ENCODE measurements at places on chromosomes 3 and 15.

DNA sequence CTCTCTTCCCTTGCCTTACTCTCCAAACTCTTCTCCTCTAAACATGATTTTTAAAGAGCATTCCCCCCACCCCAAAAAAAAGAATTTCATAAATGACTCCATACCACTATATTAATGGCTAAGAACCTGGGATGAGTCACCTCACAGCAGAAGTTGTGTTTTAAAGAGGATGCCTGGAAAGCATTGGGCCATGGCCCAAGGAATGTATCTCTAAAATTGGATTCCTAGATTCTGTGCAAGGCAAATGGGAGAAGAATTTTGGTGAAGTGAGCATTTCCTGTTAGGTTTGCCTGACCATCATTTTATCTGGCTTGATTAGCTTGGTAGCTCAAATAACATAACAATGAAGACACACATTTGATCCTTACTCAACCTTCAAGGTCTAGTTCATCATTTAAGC lies 251.4 kb downstream of the NR1D2 start:
- H3K27ac ChIP-seq: no peak overlapping the region
- no peak overlapping the region for H3K4me3 ChIP-seq
- H3K27me3 ChIP-seq: peaks cover 10% of the 10 kb centered on the region
- no peak for DNase-seq
- H3K36me3 ChIP-seq: no peaks in the 10 kb centered on the region
- peaks cover 9% of the 10 kb centered on the region for H3K4me1 ChIP-seq

GRCh38 chr3:141346839-141347238 lies 21.5 kb upstream of the ZBTB38 start:
- DNase-seq: no peak
- no peaks in the 10 kb centered on the region for H3K27me3 ChIP-seq
- H3K4me3 ChIP-seq: no peak overlapping the region

- H3K36me3 ChIP-seq: no peaks in the 10 kb centered on the region
- no peak for DNase-seq
- no peak overlapping the region for H3K4me3 ChIP-seq
Measured at GRCh38 chr15:56839099-56839498, 79.3 kb upstream of the TCF12 start.

DNA sequence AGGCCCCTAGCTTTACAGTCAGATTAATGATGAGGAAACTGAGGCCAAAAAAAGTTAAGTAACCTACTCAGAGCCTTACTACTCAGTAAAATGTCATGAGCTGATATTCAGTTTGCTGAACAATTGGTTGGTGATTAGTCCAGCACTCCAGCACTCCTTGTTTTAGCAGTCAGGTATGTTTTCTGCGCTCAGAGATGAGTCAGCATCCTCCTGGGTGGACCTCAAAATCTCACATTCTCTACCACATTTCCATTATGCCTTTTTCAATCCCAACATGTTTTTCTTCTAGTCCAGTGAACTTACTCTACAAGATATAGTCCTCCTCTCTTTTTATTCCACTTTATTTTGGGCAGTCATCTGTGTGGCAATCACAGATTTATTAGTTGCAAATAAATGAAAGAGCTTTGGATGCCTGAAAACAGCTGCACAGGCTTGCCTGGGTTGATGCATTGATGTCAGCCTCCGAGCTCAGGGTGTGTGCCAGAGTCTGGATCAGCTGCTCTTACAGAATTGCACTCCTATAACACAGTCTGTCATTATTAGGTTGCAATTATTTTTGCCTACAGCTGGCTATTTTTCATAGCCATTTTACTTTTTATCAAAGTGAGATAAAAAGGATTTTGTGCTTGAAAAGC lies 133.2 kb downstream of the ARPP21 start:
- no peaks in the 10 kb centered on the region for H3K27me3 ChIP-seq
- H3K4me1 ChIP-seq: peaks cover 8% of the 10 kb centered on the region
- no peaks in the 10 kb centered on the region for H3K36me3 ChIP-seq
- no peak overlapping the region for H3K27ac ChIP-seq
- no peak overlapping the region for H3K4me3 ChIP-seq

DNA sequence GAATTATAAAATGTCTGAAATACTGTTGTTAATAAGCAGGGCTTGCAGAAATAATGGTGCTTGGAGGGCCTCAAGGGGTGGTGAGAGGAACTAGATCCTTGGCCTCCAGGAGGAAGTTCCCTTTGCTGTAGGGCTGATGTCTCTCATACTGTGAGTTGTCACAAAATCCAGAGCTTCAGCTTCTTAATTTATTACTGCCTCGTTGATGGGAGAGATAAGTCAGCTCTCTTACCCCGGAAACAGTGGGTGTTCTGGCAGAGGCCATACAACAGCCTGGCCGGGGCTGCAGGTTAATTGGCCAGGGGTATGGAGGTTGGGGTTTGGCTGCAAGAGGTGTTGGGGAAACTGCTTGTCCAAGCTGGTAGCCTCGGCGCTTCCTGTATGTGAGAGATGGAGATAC lies 15.5 kb downstream of the MAPKAPK3 start:
- H3K4me3 ChIP-seq: no peak overlapping the region
- H3K4me1 ChIP-seq: no peaks in the 10 kb centered on the region

GRCh38 chr15:98599909-98600691 lies 48.2 kb upstream of the IGF1R start:
- no peak overlapping the region for H3K27ac ChIP-seq
- DNase-seq: peak; percentile 74
- peaks cover 21% of the 10 kb centered on the region for H3K27me3 ChIP-seq
- H3K4me3 ChIP-seq: no peak overlapping the region

GRCh38 chr15:51227940-51228732 lies 110.3 kb downstream of the CYP19A1 start:
- no peak overlapping the region for H3K4me3 ChIP-seq
- no peaks in the 10 kb centered on the region for H3K36me3 ChIP-seq
- peaks cover 28% of the 10 kb centered on the region for H3K27me3 ChIP-seq

DNA sequence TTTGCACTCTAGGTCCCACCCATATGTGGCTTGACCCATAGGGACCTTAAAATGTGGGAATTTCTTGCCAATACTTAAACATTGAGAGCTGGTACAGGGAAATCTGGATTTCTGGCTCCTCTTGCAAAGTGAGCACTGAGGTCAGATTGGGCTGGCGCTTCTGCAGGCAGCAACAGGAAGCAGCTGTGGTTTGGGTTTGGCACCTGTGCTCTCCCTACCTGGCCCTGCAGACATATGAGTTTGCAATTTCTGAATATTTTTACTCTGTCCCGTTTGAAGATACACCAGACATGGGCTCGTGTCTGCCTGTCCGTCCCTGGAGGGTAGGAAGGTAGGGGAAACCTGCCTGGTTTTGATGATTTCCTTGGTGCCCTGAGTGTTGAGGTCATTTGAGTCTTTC lies 74.8 kb upstream of the SEC13 start:
- peaks cover 5% of the 10 kb centered on the region for H3K4me1 ChIP-seq
- no peak overlapping the region for H3K27ac ChIP-seq
- no peaks in the 10 kb centered on the region for H3K27me3 ChIP-seq
- no peak for DNase-seq

DNA sequence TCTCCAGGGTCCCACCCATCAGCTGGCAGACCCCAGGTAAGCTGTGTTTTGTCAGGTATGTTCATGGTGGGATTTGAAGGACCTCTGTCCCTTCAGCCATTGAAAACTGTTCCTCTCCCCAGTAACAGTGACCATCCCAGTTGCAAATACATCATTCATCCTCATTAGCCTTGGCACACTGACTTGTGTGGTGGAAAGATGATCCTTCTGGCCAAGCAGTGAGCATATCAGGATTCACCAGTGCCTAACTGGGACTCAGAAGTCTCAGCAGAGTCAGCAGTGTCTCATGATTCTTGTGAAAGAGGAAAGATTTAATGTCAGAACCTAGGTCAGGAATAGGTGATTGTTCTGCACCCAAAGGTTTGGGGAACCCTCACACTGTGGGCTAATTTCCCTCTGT lies 90.2 kb downstream of the DNAJB8 start:
- H3K4me1 ChIP-seq: peaks cover 3% of the 10 kb centered on the region
- H3K4me3 ChIP-seq: no peak overlapping the region
- no peak for DNase-seq

GRCh38 chr15:51759557-51760070 lies 8.2 kb downstream of the TMOD2 start:
- H3K4me1 ChIP-seq: no peaks in the 10 kb centered on the region
- H3K27ac ChIP-seq: no peak overlapping the region
- H3K4me3 ChIP-seq: no peak overlapping the region
- peaks cover 21% of the 10 kb centered on the region for H3K27me3 ChIP-seq
- H3K36me3 ChIP-seq: no peaks in the 10 kb centered on the region

GRCh38 chr3:197242784-197243432 lies 55.5 kb downstream of the DLG1 start:
- no peaks in the 10 kb centered on the region for H3K4me1 ChIP-seq
- no peak for DNase-seq
- peak overlapping the region; percentile 63 for H3K4me3 ChIP-seq
- peaks cover 55% of the 10 kb centered on the region for H3K36me3 ChIP-seq
- no peaks in the 10 kb centered on the region for H3K27me3 ChIP-seq

DNA sequence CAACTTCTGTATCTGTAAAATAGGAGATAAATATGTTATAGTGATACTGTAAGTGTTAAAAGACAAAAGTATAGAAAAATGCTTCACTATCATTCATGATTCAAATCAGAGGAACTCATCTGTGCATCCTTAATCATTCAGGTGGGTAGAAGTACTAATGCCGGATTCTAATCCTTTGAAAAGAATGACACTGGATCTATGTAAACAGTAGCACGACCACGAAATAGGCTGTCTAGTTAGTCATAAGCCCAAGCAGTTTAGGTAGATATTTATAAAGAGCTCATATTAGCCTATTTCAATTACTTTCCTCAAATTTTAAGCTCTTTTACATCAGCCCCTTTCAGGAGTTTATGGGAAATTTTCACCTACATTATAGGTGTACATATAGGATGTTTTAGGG lies 437.9 kb downstream of the SOX2 start:
- no peaks in the 10 kb centered on the region for H3K27me3 ChIP-seq
- no peak for DNase-seq
- no peaks in the 10 kb centered on the region for H3K36me3 ChIP-seq
- no peak overlapping the region for H3K27ac ChIP-seq
- no peaks in the 10 kb centered on the region for H3K4me1 ChIP-seq

GRCh38 chr3:197430502-197430901 lies 125.3 kb downstream of the BDH1 start:
- no peaks in the 10 kb centered on the region for H3K4me1 ChIP-seq
- no peak for DNase-seq
- H3K4me3 ChIP-seq: no peak overlapping the region
- no peaks in the 10 kb centered on the region for H3K27me3 ChIP-seq

DNA sequence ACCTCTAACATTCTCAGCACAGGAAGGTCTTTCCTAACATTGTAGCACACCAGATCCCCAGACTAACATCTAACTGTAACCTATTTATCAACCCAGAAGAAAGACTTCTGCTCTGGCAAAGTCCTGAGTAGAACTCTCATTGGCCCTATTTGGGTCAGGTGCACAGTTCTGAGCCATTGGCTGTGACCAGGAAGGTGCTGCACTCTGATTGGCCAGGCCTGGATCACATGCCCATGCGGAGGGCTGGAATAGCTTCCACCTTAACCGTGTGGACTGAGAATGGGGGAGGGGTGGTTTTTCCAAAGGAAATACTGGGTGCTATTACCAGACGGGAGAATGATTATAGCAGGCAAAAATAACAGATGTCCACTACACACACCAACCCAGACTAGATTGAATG lies 11.5 kb downstream of the FEZF2 start:
- no peaks in the 10 kb centered on the region for H3K36me3 ChIP-seq
- H3K27me3 ChIP-seq: peaks cover 84% of the 10 kb centered on the region
- DNase-seq: peak; percentile 74
- peaks cover 4% of the 10 kb centered on the region for H3K4me1 ChIP-seq
- no peak overlapping the region for H3K27ac ChIP-seq
- H3K4me3 ChIP-seq: no peak overlapping the region

Measured in endodermal cell (in vitro differentiated cells).